ENCODE measurements at places on chromosomes 7 and 10.
A peak's percentile ranks its signal among the peaks of the same experiment; 100 is the strongest.

DNA sequence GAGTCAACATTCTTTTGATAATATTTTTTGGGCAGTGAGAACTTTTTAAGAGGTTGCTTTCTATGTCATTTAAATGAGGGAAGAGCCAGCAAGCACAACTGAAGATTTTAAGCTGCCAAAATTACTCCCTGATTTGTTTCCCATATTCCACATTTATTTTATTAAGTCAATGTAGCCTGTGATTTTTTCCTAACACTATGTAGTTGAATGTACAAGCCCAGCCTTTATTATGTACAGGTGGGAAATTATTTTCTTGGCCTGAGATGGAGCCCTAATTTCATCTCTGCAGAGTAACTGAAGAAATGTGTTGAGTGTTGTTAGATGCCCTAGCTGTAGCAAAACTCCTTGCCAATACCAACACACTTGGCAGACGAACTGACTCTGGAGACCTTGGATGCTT, 83.1 kb upstream of the MINDY3 start:
- no peak for DNase-seq

DNA sequence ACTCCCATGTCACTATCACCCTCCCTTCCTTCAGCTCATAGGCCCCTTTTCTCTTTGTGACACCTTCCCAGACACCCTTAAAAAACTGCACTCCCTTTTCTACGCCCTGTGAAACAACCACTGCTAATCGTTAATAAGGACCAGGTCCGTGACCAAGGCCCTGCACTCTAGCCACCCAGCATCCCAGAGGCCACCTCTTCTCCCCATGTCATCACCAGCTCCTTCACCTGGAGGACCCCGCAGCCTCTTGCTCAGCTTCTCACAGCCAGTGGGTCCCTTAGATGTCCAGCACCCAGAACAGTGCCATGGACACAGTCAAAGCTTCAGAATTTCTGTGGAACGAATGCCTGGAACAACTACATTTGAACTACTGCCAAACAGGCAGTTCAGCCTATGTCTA, 2.3 kb downstream of the PARD3 start:
- no peak for DNase-seq

DNA sequence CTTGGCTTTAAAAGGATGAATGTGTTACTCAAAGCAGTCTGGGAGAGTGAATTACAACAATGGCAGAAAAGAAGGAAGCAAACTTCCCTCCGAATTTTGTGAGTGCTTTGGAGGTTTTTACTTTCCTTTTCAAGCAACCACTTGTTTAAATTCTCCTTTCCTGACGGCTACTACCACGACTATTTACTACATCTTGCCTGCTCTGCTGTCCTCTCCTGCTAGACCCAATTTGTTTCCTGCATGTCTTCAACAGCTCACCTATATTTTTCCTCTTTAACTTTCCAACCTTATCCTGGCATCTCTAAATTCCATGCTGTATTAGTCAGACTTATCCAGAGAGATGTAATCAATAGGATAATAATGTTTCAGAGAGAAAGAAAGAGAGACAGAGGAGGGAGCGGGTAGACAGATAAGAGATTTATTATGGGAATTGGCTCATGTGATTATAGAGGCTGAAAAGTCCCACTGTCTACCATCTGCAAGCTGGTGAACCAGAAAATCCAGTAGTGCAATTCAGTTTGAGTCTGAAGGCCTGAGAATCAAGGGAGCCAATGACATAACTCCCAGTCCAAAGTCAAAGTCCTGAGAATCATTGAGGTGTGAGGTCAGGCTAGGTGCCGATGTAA, 42.8 kb upstream of the SLC13A1 start:
- no peak for DNase-seq

DNA sequence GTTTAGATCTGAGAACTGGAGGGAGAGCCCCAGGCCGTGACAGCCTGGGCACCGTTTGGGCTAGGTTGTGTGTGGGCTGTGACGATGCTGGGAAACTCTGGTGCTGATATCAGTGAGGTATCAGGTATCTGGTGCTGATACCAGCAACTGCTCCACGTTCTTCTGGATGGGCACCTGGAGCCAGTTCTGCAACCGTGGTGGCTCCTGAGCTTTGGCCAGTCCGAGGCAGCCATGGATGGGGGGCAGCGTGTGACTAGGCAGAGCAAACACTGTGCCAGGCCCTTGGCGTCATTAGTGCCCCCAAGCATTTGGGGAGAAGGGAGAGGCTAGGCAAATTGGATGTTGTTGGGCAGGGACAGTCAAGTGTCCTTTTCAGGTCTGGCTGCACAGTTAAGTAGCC, 57.9 kb downstream of the ZNF467 start:
- DNase-seq, result no peak

DNA sequence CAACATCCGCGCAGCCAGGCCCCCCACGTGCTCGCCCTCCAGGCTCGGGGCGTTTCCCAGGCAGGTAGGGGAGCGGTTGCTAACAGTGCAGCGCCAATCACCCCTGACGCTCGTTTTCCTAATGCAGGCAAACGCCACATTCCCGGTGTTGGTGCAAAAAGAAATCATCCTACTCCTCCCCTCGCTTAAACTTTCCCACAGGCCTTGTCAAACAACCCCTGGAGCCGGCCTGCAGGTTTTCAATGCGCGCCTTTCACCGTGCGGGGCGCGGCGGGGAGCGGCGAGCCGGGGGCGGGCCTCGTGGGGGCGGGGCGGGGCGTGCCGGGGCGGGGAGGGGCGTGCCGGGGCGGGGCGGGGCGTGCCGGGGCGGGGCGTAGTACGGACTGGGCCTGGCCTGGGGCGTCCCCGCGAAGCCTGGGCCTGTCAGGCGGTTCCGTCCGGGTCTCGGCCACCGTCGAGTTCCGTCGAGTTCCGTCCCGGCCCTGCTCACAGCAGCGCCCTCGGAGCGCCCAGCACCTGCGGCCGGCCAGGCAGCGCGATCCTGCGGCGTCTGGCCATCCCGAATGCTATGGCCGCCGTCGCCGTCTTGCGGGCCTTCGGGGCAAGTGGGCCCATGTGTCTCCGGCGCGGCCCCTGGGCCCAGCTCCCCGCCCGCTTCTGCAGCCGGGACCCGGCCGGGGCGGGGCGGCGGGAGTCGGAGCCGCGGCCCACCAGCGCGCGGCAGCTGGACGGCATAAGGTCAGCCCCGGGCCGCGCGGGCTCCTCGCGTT, at the start of gene ECHDC3:
Gene ECHDC3 (plus strand): TSS at position 374 of the 770 bp plus-strand sequence. CDS start 195 bp downstream, at position 569.
- DNase-seq, result peak; percentile 48

- DNase-seq, result no peak
These were observed 14.0 kb downstream of the RALA start for GRCh38 chr7:39637400-39637799.

All from activated naive CD8-positive, alpha-beta T cell treated with anti-CD3 and anti-CD28 coated beads for 36 hours (primary cell).